ENCODE measurements at places on chromosomes 16 and 17. TPM values are rescaled to one million over a fixed set of nuclear protein-coding genes. Genes with fewer than 3 reads are reported as not detected.

DNA sequence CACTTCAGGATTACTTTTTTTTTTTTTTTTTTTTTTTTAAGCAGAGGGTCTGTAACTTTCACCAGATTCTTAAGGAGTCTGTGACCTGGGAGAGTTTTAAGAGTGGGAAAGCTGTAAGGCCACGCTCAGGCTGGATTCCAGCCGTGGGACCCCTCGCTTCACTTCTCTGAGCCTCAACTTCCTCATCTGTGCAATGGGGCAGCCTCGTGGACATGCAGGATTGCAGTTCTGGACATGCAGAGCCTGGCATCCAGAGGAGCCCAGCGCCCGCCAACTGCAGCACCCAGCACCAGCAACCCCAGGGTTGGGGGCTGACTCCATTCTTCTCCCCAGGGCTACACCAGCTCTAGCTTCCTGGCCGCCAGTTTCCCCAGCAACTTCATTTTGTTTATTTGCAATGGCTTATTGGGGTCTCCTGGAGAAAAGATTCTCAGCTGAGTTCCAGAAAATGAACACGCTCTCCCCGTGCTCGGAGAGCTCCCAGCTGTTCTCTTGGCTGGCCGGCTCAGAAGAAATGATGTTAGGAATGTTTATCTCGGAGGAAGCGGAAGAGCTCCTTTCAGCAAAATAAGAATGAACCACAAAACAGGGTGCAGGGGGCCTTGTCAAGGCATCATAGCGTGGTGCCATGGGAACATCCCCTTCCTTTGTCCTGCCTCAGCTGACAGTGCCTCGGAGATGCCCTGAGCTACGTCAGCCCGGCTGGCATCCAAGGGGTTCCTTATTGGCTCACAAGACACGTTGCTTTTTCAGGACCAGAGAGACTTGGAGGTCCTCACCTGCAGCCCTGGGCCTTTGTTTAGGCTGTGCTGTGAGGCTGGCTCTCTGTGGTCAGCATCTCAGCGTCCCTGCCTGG is 22.9 kb upstream of the ZCCHC14 start:
- DNase-seq = no peak
- no peak overlapping the region for H3K4me3 ChIP-seq
- no peaks in the 10 kb centered on the region for H3K4me1 ChIP-seq

- no peaks in the 10 kb centered on the region for H3K27me3 ChIP-seq
- no peak overlapping the region for H3K4me3 ChIP-seq
- DNase-seq = no peak
Measured at GRCh38 chr17:32746280-32746679, 130.6 kb downstream of the MYO1D start.

GRCh38 chr17:51685287-51685909 is 425.1 kb downstream of the UTP18 start:
- no peak overlapping the region for H3K4me3 ChIP-seq
- no peaks in the 10 kb centered on the region for H3K4me1 ChIP-seq
- DNase-seq = no peak
- H3K27ac ChIP-seq = no peak overlapping the region
- H3K27me3 ChIP-seq = peaks cover 2% of the 10 kb centered on the region

The SCGB1C2 gene
- not detected for total RNA-seq

The SLC16A13 gene
- 34.1 TPM for total RNA-seq

The TMEM88 gene
- 1.2 TPM for total RNA-seq

The UBTF gene
- total RNA-seq = 128 TPM

All from activated CD8-positive, alpha-beta memory T cell treated with anti-CD3 and anti-CD28 coated beads, Interleukin-2, amount 10 ng/mL, durations not matched to agents 7 days and 5 days (primary cell).